ENCODE measurements at places on chromosomes 7 and 10.

- no peak for DNase-seq
These were observed 7.6 kb downstream of the CYCS start for GRCh38 chr7:25117226-25118047.

DNA sequence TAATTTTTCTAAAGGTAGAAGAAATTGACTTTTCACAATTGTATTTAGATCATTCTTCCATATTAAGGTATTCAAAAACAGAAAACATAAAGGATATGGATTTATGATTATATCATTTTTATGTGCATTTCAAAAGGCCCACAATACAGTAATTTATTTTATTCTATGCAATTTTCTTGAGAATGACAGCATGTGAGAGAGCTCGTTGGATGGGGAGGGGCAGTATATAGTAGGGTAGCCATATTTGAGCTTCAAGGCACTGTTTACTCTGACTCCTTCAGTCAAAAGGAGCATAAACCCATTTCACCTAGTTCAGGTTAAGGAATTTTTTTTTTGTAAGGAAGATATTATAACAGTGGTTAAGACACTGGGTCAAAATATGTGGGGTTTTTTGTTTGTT, 140.8 kb upstream of the KAT6B start:
- DNase-seq: no peak

GRCh38 chr10:118746246-118746645, 8.5 kb downstream of the CACUL1 start:
- DNase-seq: no peak

- DNase-seq: no peak
These were observed 481.8 kb downstream of the TFEC start for GRCh38 chr7:115548756-115549155.

DNA sequence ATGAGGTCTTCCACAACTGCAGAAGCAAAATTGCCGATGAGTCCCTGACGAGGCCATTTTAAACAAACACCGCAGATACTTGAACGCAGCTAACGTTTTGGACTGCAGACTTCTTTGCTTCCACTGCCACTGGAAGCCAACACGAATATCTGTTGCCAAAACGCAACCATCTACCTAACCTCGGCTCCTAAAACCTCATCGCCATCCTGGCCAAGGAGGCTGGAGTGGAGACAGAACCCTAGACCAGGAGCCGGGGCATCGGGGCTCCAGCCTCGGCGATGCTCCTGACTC, 493 bp downstream of the WDR91 start:
- DNase-seq: no peak

- DNase-seq: no peak
These were observed 8.0 kb downstream of the OPN1SW start for GRCh38 chr7:128767475-128768110.

DNA sequence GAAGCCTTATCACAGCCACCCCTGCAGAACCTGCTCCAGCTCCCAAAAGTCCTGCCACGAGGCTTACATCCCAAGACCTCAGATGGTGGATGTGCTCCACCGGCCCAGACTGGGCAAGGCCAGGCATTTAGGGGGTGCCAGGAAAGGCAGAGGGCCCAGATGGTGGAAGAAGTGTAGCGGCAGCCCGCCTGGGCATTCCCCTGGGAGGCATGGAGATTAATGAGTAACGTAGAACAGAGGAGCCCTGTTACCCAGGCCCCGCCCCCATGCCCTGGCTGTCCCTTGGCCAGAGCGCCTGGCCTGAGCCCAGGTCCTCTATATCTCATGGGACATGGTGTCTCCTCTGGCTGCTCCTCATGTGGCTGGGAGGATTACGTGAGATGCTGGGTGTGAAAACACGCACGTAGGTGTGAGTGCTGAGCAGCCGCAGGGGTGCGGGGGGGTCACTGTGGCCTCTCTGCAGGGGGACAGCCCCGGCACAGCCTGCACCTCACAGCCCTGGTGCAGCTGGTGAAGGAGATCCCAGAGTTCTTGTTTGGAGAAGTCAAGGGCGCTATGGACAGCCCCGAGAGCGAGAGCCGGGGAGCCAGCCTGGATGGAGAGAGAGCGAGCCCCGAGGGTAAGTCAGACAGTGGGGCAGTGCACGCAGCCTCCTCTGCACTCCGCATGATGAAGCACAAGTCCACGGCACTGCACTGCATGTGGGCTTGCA, 52.9 kb downstream of the ZNF467 start:
- DNase-seq: no peak

- no peak for DNase-seq
These were observed 69.2 kb downstream of the GNA12 start for GRCh38 chr7:2774935-2775334.

- DNase-seq: no peak
These were observed 401.6 kb downstream of the MAGI2 start for GRCh38 chr7:79051915-79052314.

DNA sequence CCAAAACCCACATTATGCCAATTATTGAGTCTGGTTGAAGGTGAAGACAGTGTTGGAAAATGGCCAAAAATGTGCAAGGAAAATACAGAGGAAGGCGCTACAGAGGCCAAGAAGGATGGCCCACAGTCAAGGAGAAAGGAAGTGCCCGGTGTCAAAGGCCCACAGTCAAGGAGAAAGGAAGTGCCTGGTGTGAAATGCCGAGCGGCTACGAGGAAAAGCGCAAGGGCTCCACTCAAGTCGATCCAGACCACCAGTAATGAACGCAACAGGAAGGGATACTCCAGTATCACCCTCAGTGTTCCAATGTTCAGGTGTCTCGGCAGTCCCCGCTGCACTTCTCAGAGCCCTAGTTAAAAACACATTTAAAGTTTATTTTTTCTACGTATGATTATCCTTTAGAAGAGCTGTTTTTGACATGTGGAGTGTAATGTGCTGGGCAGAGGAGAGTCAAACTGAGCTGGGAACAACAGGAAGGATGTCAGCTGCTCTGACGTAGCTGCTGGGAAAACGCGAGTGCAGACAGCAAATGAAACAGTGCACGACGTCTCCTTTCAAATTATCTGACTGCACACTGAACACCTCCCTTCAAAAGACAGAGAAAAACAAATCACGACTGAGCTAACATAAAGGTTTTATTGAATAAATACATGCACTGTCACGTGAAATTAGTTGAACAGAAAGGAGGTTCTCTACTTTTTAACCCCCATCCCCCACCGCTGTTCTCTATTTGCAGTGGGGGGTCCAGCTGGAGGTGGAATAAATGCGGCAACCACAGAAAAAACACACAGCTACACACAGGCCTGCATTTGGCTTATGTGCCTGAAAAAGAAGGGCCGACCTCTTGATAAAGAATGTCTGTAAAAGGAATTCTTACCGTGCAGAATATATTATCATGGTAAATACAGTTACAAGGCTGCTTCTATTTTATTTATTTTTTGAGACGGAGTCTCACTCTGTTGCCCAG, 26.1 kb upstream of the NCAPG2 start:
- no peak for DNase-seq

GRCh38 chr7:77330169-77330882, 85.8 kb downstream of the GSAP start:
- no peak for DNase-seq

DNA sequence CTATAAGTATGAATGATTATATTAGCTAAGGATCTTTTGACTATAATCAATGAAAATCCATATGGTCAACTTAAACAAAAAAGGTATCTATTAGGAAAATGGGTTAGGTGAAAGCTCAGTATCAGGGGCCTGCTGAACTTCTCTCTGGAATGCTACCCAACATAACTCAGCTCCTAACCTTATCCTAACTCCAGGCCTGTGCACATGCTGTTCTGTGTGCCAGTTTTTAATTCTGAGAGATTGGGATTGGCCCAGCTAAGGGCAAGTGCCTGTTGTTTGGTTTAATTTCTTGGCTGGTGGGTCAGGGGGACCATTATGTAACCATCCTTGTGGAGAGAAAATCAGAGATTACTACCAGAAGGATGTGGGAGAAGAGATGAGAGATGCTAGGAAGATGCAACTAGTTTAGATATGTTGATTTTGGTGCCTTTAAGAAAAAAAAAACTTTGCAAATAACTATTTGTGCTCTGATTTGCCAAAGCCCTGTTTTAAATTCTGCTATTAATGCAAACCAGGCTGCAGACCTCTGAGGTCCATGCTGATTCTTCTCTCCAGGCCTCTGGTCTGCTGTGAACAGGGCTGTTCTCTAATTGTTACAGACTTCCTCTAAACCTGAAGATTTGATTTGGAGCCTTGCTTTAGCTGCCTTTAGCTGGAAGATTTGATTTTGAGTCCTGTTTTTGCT, 23.9 kb upstream of the HDAC9 start:
- no peak for DNase-seq
